Activated T-cell treated with anti-CD3 and anti-CD28 coated beads for 24 hours (primary cell): ENCODE measurements at places on chromosomes 12 and 14.

DNA sequence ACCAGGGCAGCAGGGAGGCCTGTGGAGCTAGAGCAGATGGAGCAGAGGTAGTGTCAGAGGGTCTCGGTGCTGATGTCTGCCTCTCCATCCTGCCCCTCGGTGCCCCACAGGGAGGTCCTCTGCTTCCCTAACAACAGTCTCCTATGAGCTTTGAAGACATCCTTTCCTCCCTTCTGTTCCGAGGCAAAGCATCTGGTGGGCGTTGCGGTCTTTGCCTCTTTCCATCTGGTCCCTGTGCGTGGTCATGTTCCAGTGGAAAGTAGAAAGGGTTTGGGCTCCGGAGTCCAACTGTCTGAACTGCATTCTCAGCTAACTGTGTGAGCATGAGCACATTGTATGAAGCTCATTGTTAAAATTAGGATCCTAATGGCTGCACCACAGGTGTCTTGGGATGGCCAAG lies 370.6 kb downstream of the AACS start:
- DNase-seq: no peak

DNA sequence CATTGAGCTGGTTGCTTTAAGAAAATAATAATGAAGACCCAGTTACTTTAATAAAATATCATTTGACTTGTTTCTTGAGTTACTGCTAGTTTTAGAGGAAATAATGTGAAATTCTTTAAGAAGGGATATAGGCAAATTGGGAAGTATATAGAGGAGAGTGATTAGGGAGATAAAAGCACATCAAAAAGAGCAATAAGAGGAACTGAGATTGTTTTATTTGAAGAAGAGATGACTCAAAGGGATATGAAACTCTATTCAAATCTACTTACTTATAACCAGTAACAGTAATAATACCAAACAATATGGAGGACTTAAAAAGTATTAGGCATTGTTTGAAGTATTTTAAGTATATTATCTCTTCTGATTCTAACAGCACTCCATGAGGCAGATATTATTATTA lies 37.1 kb downstream of the LRRK2 start:
- DNase-seq: no peak

DNA sequence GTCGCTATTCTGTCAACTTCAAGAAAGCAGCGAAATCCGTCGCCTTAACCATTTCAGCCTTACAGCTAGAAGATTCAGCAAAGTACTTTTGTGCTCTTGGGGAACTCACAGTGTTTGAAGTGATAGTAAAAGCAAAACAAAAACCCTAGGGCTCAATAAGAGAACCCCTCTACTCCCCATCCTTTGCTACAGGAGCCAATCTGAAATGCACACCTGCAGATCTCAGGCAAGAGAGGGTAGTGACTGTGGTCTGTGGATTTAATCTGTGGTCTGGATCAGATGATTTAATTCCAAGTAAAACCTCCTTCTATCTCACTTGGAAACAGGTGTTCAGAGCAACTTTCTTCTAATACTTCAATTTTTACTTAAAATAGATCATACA lies 422.9 kb upstream of the OR4E1 start:
- DNase-seq: no peak

GRCh38 chr12:4006743-4007142 lies 133.5 kb upstream of the PARP11 start:
- DNase-seq: no peak
